ENCODE measurements at places on chromosomes 3 and 15. TPM values are rescaled to one million over a fixed set of nuclear protein-coding genes. Genes with fewer than 3 reads are reported as not detected.

GRCh38 chr3:134839990-134840389 is 44.9 kb downstream of the EPHB1 start:
- DNase-seq, result no peak

DNA sequence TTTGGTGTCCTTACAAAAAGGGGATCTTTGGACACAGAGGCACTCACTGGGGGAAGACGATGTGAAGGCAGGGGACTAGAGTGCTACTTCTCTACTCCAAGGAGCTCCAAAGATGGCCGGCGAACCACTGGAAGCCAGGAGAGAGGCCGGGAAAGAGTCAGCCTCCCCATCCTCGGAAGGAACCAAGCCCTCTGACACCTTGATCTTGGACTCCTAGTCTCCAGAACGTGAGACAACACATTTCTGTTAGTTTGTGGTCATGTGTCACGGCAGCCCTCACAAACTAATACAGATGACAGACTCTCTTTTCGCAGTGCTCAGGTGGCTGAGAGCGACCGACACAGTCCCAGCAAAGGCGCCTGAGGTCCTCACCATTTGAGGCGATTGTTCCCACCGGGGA is 24.4 kb upstream of the ATP2B2 start:
- no peak for DNase-seq

DNA sequence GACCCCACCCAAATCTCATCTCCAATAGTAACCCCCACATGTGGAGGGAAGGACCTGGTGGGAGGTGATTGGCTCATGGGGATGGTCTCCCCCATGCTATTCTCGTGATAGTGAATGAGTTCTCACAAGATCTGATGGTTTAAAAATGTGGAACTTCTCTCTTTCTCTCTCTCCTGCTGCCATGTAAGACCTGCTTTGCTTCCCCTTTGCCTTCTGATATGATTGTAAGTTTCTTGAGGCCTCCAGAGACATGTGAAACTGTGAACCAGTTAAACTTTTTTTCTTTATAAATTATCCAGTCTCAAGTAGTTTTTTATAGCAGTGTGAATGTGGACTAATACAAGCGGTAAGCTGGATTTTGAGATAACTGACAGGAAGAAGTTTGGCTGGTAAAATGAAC is 60.3 kb upstream of the MBNL1 start:
- no peak for DNase-seq

DNA sequence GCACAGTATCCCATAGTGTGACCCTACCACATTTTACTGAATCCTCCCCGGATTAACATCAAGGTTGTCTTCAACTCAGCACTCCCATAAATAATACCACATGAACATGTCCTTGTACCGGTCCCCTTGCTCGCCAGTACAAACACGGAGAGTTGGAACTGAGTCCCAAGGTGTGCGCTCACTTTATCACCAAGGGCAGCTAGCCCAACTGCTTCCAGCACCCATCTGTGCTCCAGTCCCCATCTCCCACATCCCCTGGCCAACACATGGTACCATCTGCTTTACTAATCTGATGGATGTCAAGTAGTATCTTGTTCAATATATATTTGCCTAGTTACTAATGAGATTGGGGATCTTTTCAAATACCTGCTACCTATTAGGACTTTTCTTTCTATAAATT is 64.7 kb downstream of the ISG20 start:
- no peak for DNase-seq

- DNase-seq, result no peak
Observed at GRCh38 chr3:171374260-171374659, 85.9 kb downstream of the TNIK start.

GRCh38 chr15:53976844-53977392 is 1.3 kb upstream of the UNC13C start:
- DNase-seq, result no peak

Gene PPP2R3A
- 15.1 TPM for total RNA-seq

Gene PARP6
- total RNA-seq, result 19.5 TPM

Gene EID1
- total RNA-seq, result 414 TPM

Gene SEMA6D
- 1.4 TPM for total RNA-seq

Gene DHFR2
- total RNA-seq, result 4.0 TPM

Gene NAALADL2
- total RNA-seq, result 0.78 TPM
